ENCODE measurements at places on chromosomes 6 and 20. TPM values are rescaled to one million over a fixed set of nuclear protein-coding genes. Genes with fewer than 3 reads are reported as not detected.

DNA sequence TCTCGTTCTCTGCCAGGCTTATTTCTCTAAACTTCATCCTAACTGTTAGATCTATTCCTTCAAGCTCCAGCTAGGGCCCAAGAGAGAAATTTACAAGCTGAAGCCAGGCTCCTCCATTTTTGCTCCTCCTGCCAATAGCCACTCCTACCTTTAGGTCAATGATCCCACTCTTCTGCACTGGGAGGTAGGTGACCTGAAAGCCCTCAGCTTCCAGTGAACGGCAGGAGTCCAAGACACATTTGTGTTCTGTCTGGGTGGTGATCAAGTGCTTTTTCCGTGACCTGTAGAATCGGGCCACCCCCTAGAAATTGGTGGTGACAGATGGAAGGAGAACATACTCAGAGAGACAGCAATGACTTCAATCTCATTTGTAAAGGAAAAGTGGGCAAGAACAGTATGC, 8.9 kb downstream of the NFS1 start:
- H3K27me3 ChIP-seq = no peaks in the 10 kb centered on the region
- DNase-seq = no peak
- no peak overlapping the region for H3K4me3 ChIP-seq
- no peaks in the 10 kb centered on the region for H3K4me1 ChIP-seq
- no peak overlapping the region for H3K27ac ChIP-seq
- peaks cover 23% of the 10 kb centered on the region for H3K36me3 ChIP-seq

- no peak overlapping the region for H3K4me3 ChIP-seq
- H3K27me3 ChIP-seq = peaks cover 44% of the 10 kb centered on the region
- no peaks in the 10 kb centered on the region for H3K36me3 ChIP-seq
- DNase-seq = no peak
- peaks cover 18% of the 10 kb centered on the region for H3K4me1 ChIP-seq
Measured at GRCh38 chr6:68632734-68633133, 2.3 kb upstream of the ADGRB3 start.

DNA sequence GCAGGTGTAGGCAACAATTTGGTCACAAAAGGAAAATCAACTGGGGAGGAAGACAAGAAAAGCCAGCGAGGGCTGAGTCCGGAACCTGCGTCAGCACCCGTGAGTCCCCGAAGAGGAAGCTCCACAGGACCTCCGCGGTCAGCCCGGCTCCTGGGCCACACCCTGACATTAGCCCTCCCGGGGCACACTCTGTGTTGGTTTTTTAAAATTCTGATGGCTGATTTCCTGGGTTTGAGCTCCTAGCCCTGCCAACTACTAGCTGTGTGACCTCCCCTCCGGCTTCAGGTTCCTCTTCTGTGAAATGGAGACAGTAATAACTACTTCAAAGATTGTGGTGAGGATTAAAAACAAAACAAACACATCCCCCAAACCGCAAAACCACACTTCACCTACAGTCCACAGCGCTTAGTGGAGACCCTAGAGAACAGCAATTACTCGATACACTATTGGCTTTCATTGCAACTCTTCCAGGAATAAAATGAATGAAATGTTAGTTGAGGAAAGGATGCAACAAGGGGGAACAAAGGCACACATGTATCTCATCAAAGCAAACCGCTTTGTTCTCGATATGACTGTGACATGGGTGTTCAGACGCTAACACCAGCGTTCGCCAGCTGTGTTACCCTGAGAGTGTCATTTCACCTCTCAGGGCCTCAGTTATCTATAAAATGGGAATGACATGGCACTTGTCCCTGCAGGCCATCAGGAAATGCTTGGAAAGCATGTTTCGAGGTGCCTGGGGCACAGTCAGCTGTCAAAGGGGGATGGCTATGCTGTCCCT, 985 bp downstream of the ZBP1 start:
- H3K4me1 ChIP-seq = peaks cover 67% of the 10 kb centered on the region
- H3K27me3 ChIP-seq = no peaks in the 10 kb centered on the region
- H3K4me3 ChIP-seq = peak overlapping the region; percentile 63
- H3K36me3 ChIP-seq = peaks cover 6% of the 10 kb centered on the region

DNA sequence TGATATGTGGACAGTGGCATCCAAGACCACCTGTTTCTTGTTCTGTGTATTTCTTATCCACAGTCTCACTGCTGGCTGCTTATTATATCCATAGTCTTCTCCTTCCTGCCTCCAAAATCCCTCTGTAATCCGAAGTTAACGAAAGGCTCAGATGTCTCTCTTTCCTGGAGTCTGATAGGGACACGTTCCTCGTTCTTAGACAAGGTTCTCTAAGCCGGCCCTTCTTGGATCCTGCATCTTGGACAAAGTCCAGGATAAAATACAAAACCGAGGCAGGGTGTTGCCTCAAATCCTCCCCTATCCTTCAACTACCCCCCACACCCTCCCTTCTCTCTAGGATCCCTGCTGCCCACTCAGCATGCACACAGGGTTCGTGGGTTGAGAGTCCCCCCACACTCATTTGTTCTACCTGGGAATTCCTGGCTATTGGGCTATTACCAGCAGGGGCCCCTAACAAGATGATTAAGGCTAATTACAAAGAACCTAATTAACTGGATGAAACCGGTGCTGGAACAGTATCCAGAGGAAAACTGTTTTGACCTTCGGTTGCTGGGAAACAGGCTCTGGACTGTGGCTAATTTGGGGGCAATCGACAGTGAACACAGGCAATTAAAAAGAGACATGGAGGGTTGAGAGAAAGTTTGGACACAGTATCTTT, 32.7 kb upstream of the MRPS10 start:
- H3K4me3 ChIP-seq = no peak overlapping the region
- H3K27ac ChIP-seq = no peak overlapping the region
- H3K36me3 ChIP-seq = peaks cover 4% of the 10 kb centered on the region
- H3K4me1 ChIP-seq = no peaks in the 10 kb centered on the region

Gene ULBP3
- not detected for total RNA-seq

DNA sequence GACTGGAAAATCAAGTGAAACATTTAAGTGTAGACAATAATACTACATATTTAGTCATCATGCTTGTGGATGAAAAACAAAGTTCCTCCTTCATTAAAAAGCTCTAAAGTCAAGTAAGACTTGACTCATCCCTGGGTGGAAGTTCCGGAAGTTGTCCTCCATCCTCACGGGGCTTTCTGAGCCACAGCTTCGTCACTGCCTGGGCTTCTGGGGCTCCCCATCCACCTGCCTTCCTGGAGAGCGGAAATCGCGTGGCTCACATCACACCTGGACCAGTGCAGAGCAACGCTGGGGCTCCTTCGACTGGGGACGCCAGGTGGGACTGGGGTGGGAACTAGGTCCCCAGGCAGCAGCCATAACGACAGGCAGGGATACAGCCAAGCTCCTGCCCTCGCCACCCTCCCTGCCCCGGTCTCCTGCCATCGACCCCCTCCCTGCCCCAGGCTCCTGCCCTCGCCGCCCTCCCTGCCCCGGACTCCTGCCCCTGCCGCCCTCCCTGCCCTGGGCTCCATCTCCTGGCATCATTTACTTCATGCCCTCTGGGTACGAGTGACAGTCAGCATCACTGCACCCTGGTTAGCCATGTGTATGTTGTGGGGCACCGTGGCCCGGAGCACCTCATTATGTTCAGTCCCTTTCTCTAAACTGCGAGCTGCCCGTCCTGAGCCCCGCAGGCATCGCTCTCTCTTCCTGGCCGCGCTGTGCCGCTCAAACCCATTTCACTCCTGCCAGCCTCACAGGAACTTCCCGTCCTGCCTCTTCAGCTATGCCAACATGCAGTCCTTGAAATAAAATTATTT, 12.9 kb downstream of the THBS2 start:
- H3K4me3 ChIP-seq = no peak overlapping the region
- H3K36me3 ChIP-seq = no peaks in the 10 kb centered on the region
- peaks cover 10% of the 10 kb centered on the region for H3K27me3 ChIP-seq
- no peak for DNase-seq
- H3K27ac ChIP-seq = no peak overlapping the region
- no peaks in the 10 kb centered on the region for H3K4me1 ChIP-seq

Gene TREML2
- total RNA-seq = 12.1 TPM

Gene MKKS
- total RNA-seq = 4.2 TPM

- H3K27me3 ChIP-seq = no peaks in the 10 kb centered on the region
- peak overlapping the region; percentile 94 for H3K4me3 ChIP-seq
- peak; percentile 58 for DNase-seq
Measured at GRCh38 chr6:145963216-145964068, 716 bp downstream of the SHPRH start.

DNA sequence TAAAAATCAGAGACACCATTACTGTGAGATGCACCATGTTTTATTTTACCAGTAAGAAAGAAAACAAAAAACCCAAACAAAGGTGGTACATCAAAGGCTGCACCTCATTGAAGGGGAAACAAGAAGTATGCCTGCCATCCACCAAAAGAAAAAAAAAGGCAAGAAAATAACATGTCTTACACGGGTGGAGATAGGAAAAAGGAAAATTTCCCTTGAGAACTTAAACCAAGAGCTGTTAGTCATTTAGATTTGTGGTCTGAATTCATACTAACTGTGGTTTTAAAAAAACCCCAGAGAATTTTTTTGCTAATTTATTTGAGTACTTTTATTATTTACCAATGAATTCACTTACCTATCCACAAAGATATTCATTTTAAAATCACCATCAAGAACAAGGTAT, 144.0 kb downstream of the LRRC1 start:
- H3K27me3 ChIP-seq = peaks cover 13% of the 10 kb centered on the region
- no peak for DNase-seq
- H3K27ac ChIP-seq = no peak overlapping the region
- no peak overlapping the region for H3K4me3 ChIP-seq
- H3K36me3 ChIP-seq = no peaks in the 10 kb centered on the region
- peaks cover 7% of the 10 kb centered on the region for H3K4me1 ChIP-seq

Gene PCMTD2
- total RNA-seq = 34.5 TPM

Gene OR2J1
- not detected for total RNA-seq

Gene GOPC
- total RNA-seq = 7.2 TPM

Gene RBPJL
- total RNA-seq = not detected

Measured in activated naive CD4-positive, alpha-beta T cell treated with anti-CD3 and anti-CD28 coated beads for 36 hours (primary cell).